ENCODE measurements at places on chromosomes 12 and 14.
A peak's percentile ranks its signal among the peaks of the same experiment; 100 is the strongest.

DNA sequence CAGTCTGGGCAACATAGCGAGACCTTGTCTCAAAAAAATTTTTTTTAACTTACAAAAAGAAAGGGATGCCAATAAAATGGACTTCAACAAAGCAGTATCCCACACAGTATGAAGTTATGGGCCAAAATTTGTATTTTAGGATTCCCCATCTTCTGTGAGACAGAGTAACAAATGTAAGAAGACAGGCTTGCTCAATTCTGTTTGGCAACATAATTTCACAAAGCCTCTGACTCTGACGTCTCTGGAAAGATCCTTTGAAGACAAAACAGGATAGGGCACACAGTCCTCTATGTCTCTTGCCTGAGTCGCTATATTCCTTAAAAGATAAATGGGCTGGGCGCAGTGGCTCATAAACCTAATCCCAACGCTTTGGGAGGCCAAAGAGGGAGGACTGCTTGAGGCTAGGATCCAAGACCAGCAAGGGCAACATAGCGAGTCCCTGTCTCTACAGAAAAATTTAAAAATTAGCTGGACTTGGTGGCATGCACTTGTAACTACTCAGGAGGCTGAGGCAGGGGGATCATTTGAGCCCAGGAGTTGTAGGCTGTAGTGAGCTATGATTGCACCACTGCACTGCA, 1.1 kb upstream of the HOMEZ start:
- DNase-seq = no peak
- H3K4me1 ChIP-seq = peaks cover 18% of the 10 kb centered on the region
- no peaks in the 10 kb centered on the region for H3K27me3 ChIP-seq
- peak overlapping the region; percentile 91 for H3K27ac ChIP-seq
- H3K4me3 ChIP-seq = peak overlapping the region; percentile 96

GRCh38 chr14:88305528-88306322, 17.3 kb downstream of the KCNK10 start:
- H3K4me1 ChIP-seq = no peaks in the 10 kb centered on the region
- no peak overlapping the region for H3K27ac ChIP-seq
- DNase-seq = no peak
- no peak overlapping the region for H3K4me3 ChIP-seq

- H3K4me3 ChIP-seq = no peak overlapping the region
- H3K27ac ChIP-seq = no peak overlapping the region
- H3K27me3 ChIP-seq = no peaks in the 10 kb centered on the region
- no peaks in the 10 kb centered on the region for H3K4me1 ChIP-seq
These were observed 63.3 kb upstream of the HSPB8 start for GRCh38 chr12:119115296-119115905.

- H3K4me1 ChIP-seq = no peaks in the 10 kb centered on the region
- H3K4me3 ChIP-seq = no peak overlapping the region
- H3K36me3 ChIP-seq = peaks cover 4% of the 10 kb centered on the region
- no peak overlapping the region for H3K27ac ChIP-seq
- DNase-seq = no peak
These were observed 36.2 kb downstream of the ANAPC7 start for GRCh38 chr12:110367181-110367864.

GRCh38 chr14:101360054-101360911, 201.0 kb upstream of the DIO3 start:
- no peaks in the 10 kb centered on the region for H3K36me3 ChIP-seq
- H3K27me3 ChIP-seq = peaks cover 5% of the 10 kb centered on the region
- DNase-seq = peak; percentile 1
- H3K4me1 ChIP-seq = no peaks in the 10 kb centered on the region
- H3K27ac ChIP-seq = no peak overlapping the region
- H3K4me3 ChIP-seq = no peak overlapping the region

- no peak overlapping the region for H3K4me3 ChIP-seq
- H3K27ac ChIP-seq = no peak overlapping the region
- no peaks in the 10 kb centered on the region for H3K36me3 ChIP-seq
- H3K27me3 ChIP-seq = no peaks in the 10 kb centered on the region
- no peak for DNase-seq
- no peaks in the 10 kb centered on the region for H3K4me1 ChIP-seq
These were observed 58.7 kb downstream of the ADAMTS20 start for GRCh38 chr12:43493261-43493797.

DNA sequence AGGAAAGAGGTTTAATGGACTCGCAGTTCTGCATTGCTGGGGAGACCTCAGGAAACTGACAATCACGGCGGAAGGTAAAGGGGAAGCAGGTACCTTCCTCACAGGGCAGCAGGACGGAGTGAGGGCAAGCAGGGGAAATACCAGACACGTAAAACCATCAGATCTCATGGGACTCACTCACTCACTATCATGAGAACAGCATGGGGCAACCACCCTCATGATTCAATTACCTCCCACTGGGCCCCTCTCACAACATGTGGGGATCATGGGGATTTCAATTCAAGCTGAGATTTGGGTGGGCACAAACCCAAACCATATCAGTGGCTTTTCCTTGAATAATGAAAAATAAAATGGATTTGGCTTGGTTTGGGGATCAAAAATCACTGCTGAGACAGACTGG, 380.5 kb downstream of the VRK1 start:
- no peak overlapping the region for H3K4me3 ChIP-seq
- H3K36me3 ChIP-seq = peaks cover 2% of the 10 kb centered on the region

DNA sequence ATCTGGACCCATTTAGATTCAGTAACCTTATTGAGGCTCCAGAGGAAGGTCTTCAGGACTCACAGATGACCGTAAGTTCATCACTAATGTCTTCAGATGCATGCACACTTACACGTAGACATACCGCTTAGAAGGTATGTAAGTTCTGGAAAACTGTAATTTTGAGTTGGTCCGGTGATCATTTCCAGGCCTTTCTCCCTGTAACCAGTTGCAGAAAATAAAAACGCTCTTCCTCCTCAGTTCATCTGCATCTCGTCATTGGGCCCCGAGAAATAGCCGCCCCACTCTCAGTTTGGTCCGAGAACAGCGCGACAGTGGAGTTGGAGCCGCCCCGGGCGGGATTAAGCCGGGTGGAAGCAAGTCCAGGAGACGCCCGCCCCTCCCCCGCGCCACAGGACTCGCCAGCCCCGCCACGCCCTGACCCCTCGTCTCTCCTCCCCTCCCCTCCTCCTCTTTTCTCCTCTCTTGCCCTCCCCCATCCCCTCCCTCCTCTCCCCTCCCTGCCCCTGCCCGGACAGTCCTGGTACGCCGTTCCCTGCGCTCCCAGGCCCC, 83.7 kb downstream of the TNFAIP2 start:
- no peak for DNase-seq
- H3K4me3 ChIP-seq = no peak overlapping the region
- H3K27ac ChIP-seq = no peak overlapping the region
- peaks cover 6% of the 10 kb centered on the region for H3K36me3 ChIP-seq

GRCh38 chr12:130981074-130981742, 27.5 kb downstream of the ADGRD1 start:
- no peak overlapping the region for H3K27ac ChIP-seq
- no peaks in the 10 kb centered on the region for H3K4me1 ChIP-seq
- H3K27me3 ChIP-seq = peaks cover 15% of the 10 kb centered on the region
- no peaks in the 10 kb centered on the region for H3K36me3 ChIP-seq
- no peak for DNase-seq

GRCh38 chr12:28711421-28711820, 437.7 kb upstream of the FAR2 start:
- no peaks in the 10 kb centered on the region for H3K4me1 ChIP-seq
- no peak overlapping the region for H3K27ac ChIP-seq
- no peaks in the 10 kb centered on the region for H3K36me3 ChIP-seq
- no peaks in the 10 kb centered on the region for H3K27me3 ChIP-seq
- H3K4me3 ChIP-seq = no peak overlapping the region
- no peak for DNase-seq

GRCh38 chr14:79680087-79680486, 531.2 kb downstream of the DIO2 start:
- H3K4me1 ChIP-seq = no peaks in the 10 kb centered on the region
- no peak for DNase-seq
- H3K27me3 ChIP-seq = no peaks in the 10 kb centered on the region

DNA sequence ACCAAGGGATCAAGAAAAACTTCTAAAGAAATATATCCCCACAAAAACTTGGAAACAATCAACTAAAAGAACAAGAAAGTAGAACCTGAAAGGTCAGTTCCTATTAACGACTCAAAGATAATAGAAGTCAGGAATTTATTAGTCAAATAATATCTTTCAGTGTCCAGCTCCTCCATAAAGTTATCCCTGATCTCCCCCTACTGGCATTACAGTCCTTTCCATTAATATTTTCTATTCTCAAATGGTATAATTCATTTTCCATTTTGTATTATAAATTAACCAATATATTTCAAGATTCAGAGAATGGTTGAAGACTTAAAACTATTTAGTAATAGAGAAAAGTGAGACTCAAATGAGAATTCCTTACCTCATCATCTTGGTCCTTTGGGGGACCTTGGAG, 11.6 kb upstream of the SUPT16H start:
- peaks cover 79% of the 10 kb centered on the region for H3K36me3 ChIP-seq
- no peaks in the 10 kb centered on the region for H3K27me3 ChIP-seq
- no peaks in the 10 kb centered on the region for H3K4me1 ChIP-seq
- no peak for DNase-seq

DNA sequence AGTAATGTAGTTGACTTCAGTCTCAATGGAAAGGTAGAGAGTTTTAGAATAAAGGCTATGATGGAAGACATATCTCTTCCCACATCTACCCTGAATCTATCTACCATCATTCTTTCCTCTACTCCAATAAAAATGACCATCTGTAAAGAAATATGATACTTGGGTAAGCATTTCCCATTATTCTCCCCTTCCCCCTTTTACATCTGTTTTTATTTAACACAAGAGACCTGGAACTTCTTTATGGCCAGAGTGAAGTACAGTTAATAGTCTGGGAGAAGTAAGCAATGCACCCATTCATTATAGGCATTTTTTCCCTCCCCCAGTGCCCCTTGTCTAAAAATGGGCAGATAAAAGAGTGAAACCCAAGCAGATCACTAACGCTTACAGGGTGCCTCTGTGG, 6.5 kb downstream of the TPH2 start:
- no peaks in the 10 kb centered on the region for H3K4me1 ChIP-seq
- H3K36me3 ChIP-seq = no peaks in the 10 kb centered on the region

GRCh38 chr12:121581686-121582429, 1.0 kb upstream of the KDM2B start:
- peak overlapping the region; percentile 98 for H3K4me3 ChIP-seq
- H3K27ac ChIP-seq = peak overlapping the region; percentile 98
- H3K4me1 ChIP-seq = peaks cover 43% of the 10 kb centered on the region
- H3K36me3 ChIP-seq = peaks cover 5% of the 10 kb centered on the region
- no peak for DNase-seq
- no peaks in the 10 kb centered on the region for H3K27me3 ChIP-seq

DNA sequence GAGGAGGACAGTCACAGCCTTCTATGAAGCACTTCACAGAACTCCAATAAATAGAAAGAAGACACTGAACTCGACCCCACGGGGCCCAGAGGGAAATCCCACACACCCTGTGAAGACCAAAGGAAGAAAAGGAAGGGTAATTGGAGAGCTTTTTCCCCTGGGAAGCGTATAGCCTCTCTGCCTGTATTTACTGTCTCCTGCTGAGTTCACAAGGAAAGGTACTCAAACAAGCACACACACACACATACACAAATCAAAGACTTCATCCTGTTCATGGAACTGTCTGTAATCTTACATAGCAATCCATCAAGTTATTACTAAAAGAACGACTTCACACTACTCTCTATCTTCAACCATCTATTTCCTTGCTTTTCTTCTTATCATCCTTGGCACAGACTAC, 15.3 kb downstream of the FOXN3 start:
- no peak overlapping the region for H3K4me3 ChIP-seq
- DNase-seq = no peak
- no peak overlapping the region for H3K27ac ChIP-seq
- H3K27me3 ChIP-seq = no peaks in the 10 kb centered on the region
- peaks cover 34% of the 10 kb centered on the region for H3K36me3 ChIP-seq

GRCh38 chr14:94485944-94486841, 10.2 kb upstream of the SERPINA9 start:
- no peaks in the 10 kb centered on the region for H3K36me3 ChIP-seq
- no peak overlapping the region for H3K4me3 ChIP-seq
- H3K27ac ChIP-seq = no peak overlapping the region
- no peaks in the 10 kb centered on the region for H3K4me1 ChIP-seq

All from activated CD8-positive, alpha-beta T cell treated with anti-CD3 and anti-CD28 coated beads, Interleukin-2, amount 10 ng/mL, durations not matched to agents 7 days and 5 days (primary cell).